Ovary (tissue), 10 donors: ENCODE measurements at places on chromosomes 5 and 9. TPM values are rescaled to one million over a fixed set of nuclear protein-coding genes. Genes with fewer than 3 reads are reported as not detected.

The FAM53C gene
- 19.9 TPM for total RNA-seq

GRCh38 chr9:127809002-127809539 lies 6.4 kb downstream of the FPGS start:
- H3K4me3 ChIP-seq: no peak overlapping the region
- no peaks in the 10 kb centered on the region for H3K27me3 ChIP-seq

The TCF7 gene
- 4.6 TPM for total RNA-seq

DNA sequence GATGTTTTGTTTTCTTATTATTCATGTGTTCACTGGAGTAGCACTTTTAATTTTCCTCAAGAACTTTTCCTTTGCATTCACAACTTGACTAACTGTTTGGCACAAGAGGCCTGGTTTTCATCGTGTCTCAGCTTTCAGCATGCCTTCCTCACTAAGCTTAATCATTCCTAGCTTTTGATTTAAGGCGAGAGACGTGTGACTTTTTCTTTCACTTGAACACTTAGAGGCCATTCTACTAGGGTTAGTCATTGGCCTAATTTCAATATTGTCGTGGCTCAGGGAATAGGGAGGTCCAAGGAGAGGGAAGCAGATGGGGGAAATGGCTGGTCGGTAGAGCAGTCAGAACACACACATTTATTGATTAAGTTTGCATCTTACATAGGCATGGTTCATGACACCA lies 94.0 kb downstream of the ZNF462 start:
- no peak for DNase-seq
- no peaks in the 10 kb centered on the region for H3K27me3 ChIP-seq
- H3K4me1 ChIP-seq: peaks cover 2% of the 10 kb centered on the region
- H3K27ac ChIP-seq: no peak overlapping the region
- H3K36me3 ChIP-seq: no peaks in the 10 kb centered on the region
- no peak overlapping the region for H3K4me3 ChIP-seq

GRCh38 chr9:27933210-27934025 lies 360.1 kb upstream of the C9orf72 start:
- H3K4me1 ChIP-seq: no peaks in the 10 kb centered on the region
- H3K27me3 ChIP-seq: no peaks in the 10 kb centered on the region
- H3K4me3 ChIP-seq: no peak overlapping the region
- H3K27ac ChIP-seq: no peak overlapping the region

The SLC46A2 gene
- not detected for total RNA-seq

The CYSRT1 gene
- not detected for total RNA-seq

- no peak for DNase-seq
- H3K27ac ChIP-seq: no peak overlapping the region
- H3K36me3 ChIP-seq: no peaks in the 10 kb centered on the region
These were observed 15.3 kb upstream of the F2RL2 start for GRCh38 chr5:76638479-76638878.

- no peaks in the 10 kb centered on the region for H3K4me1 ChIP-seq
- H3K36me3 ChIP-seq: no peaks in the 10 kb centered on the region
- H3K27me3 ChIP-seq: no peaks in the 10 kb centered on the region
- DNase-seq: no peak
- no peak overlapping the region for H3K4me3 ChIP-seq
- no peak overlapping the region for H3K27ac ChIP-seq
These were observed 39.0 kb upstream of the HOMER1 start for GRCh38 chr5:79552984-79553383.

GRCh38 chr5:175724314-175725275 lies 66.7 kb downstream of the HRH2 start:
- H3K4me1 ChIP-seq: no peaks in the 10 kb centered on the region
- H3K36me3 ChIP-seq: no peaks in the 10 kb centered on the region
- DNase-seq: no peak
- no peaks in the 10 kb centered on the region for H3K27me3 ChIP-seq
- no peak overlapping the region for H3K27ac ChIP-seq

GRCh38 chr5:114438471-114438870 lies 76.6 kb downstream of the KCNN2 start:
- H3K4me3 ChIP-seq: no peak overlapping the region
- H3K36me3 ChIP-seq: no peaks in the 10 kb centered on the region
- no peak overlapping the region for H3K27ac ChIP-seq
- no peaks in the 10 kb centered on the region for H3K4me1 ChIP-seq
- DNase-seq: no peak

The BTNL8 gene
- total RNA-seq: not detected

GRCh38 chr5:96024683-96025475 lies 63.2 kb upstream of the ELL2 start:
- no peak for DNase-seq
- H3K4me1 ChIP-seq: no peaks in the 10 kb centered on the region
- no peak overlapping the region for H3K4me3 ChIP-seq
- no peaks in the 10 kb centered on the region for H3K27me3 ChIP-seq
- no peak overlapping the region for H3K27ac ChIP-seq
- no peaks in the 10 kb centered on the region for H3K36me3 ChIP-seq

DNA sequence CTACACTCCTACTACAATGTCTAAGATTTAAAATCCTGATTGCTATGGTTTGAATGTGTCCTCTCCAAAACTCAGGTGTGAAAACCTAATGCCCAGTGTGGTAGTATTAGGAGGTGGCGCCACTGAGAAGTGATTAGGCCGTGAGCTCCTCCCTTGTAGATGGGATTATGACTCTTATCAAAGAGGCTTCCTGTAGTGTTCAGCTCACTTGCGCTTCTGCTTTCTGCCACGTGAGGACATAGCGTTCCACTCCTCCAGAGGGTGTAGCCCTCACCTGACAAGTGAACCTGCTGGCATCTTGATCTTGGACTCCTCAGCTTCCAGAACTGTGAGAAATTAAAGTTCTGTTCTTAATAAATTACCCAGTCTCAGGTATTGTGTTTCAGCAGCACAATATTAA lies 33.0 kb upstream of the WHRN start:
- H3K27me3 ChIP-seq: no peaks in the 10 kb centered on the region
- no peaks in the 10 kb centered on the region for H3K36me3 ChIP-seq
- no peak for DNase-seq
- no peak overlapping the region for H3K4me3 ChIP-seq

DNA sequence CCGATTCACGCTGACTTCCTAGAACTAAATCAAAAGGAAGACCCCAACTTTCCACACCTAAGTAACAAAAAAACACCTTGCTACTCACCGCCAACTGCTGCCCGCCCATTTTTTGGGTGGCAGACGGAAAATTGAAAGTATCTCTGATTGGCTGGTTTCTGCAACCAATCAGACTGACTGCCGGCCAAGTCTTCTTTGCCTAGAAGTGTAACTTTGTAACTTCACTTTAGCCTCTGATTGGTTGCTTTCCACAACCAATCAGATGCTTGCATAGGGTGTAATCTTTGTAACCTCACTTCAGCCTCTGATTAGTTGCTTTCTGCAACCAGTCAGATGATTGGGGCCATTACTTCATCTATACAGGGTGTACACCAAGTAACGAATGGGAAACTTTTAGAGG lies 42.6 kb upstream of the ANKH start:
- DNase-seq: no peak
- H3K4me1 ChIP-seq: no peaks in the 10 kb centered on the region
- no peak overlapping the region for H3K4me3 ChIP-seq
- no peak overlapping the region for H3K27ac ChIP-seq

The TAF11L2 gene
- total RNA-seq: not detected

- no peaks in the 10 kb centered on the region for H3K36me3 ChIP-seq
- no peak overlapping the region for H3K27ac ChIP-seq
- H3K4me3 ChIP-seq: no peak overlapping the region
- DNase-seq: no peak
These were observed 67.1 kb upstream of the SSBP2 start for GRCh38 chr5:81817980-81818379.

The MSMP gene
- total RNA-seq: not detected

DNA sequence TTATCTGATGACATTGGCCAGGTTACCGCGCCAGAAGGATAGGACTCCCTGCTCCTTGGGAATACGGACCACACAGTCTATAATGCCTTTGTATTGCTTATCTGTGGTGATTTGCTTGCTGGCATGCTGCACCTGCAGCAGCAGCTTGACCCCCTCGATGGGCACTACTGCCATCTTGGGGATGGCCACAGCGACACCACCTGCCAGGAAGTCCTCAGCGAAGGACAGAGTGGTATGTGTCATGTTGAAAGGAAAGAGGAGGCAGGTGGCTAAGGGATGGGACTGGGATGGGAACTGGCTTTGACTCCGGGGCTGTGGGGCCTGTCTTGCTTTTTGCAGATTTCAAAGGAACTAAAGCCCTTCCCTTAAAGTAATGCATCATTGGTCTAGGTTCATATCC lies 50.3 kb upstream of the ACO1 start:
- H3K4me1 ChIP-seq: no peaks in the 10 kb centered on the region
- no peak overlapping the region for H3K4me3 ChIP-seq
- no peaks in the 10 kb centered on the region for H3K36me3 ChIP-seq
- no peak overlapping the region for H3K27ac ChIP-seq

GRCh38 chr9:8659108-8659507 lies 859.5 kb upstream of the DMAC1 start:
- H3K27me3 ChIP-seq: no peaks in the 10 kb centered on the region
- no peak overlapping the region for H3K4me3 ChIP-seq
- no peak for DNase-seq
- no peak overlapping the region for H3K27ac ChIP-seq
- H3K36me3 ChIP-seq: no peaks in the 10 kb centered on the region
- H3K4me1 ChIP-seq: no peaks in the 10 kb centered on the region

GRCh38 chr5:76820526-76820890 lies 1.7 kb downstream of the F2RL1 start:
- DNase-seq: no peak
- no peaks in the 10 kb centered on the region for H3K36me3 ChIP-seq
- no peak overlapping the region for H3K27ac ChIP-seq
- H3K4me1 ChIP-seq: no peaks in the 10 kb centered on the region

- H3K27me3 ChIP-seq: no peaks in the 10 kb centered on the region
- no peaks in the 10 kb centered on the region for H3K4me1 ChIP-seq
- H3K4me3 ChIP-seq: no peak overlapping the region
- no peak for DNase-seq
- no peaks in the 10 kb centered on the region for H3K36me3 ChIP-seq
These were observed 66.0 kb upstream of the TAF1L start for GRCh38 chr9:32701321-32702022.

DNA sequence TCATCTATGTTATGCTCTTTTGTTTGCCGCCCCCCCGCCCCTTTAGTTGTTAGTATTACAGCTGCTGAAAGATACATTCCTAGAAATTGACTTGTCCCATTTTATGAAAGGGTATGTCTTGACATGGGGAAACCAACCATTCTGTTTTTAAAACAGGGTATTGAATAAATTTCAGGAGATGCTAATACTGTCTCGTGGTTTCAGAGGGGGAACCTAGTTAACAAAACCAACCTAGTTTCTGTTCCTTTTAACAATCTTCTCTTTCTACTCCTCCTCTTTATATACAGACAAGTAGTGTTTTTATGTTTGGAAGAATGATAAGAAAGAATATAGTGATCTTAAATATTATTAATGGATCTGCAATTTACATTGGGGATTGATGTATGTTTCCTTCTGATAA lies 3.5 kb downstream of the PIP5K1B start:
- no peak for DNase-seq
- H3K4me1 ChIP-seq: no peaks in the 10 kb centered on the region
- no peak overlapping the region for H3K27ac ChIP-seq
- no peaks in the 10 kb centered on the region for H3K27me3 ChIP-seq

The CARD9 gene
- total RNA-seq: 1.5 TPM

The TXNDC8 gene
- not detected for total RNA-seq

- no peaks in the 10 kb centered on the region for H3K4me1 ChIP-seq
- no peaks in the 10 kb centered on the region for H3K27me3 ChIP-seq
- no peak overlapping the region for H3K27ac ChIP-seq
- H3K4me3 ChIP-seq: no peak overlapping the region
- no peaks in the 10 kb centered on the region for H3K36me3 ChIP-seq
- DNase-seq: no peak
These were observed 375.5 kb downstream of the TLE1 start for GRCh38 chr9:81313877-81314276.
